ENCODE measurements at places on chromosomes 12 and 14.
A peak's percentile ranks its signal among the peaks of the same experiment; 100 is the strongest.

GRCh38 chr12:107461222-107461975, 224.2 kb upstream of the PWP1 start:
- no peak for DNase-seq

GRCh38 chr14:65101631-65102440, 481 bp downstream of the MAX start:
- peak; percentile 59 for DNase-seq

DNA sequence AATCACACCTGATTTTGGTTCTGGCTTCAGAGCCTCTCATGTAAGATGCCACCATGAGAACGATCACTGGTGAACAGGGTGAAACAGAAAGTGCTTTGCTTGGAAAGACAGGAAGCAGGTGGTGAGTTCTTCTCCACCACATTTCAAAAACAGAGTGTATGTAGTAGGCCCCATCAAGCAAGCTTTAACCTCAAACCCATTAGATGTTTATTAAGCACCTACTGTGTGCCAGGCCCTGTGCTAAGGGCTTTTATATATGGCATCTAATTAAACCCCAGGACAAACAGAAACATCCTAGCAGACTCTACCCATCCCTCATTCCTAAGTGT, 47.8 kb upstream of the MED13L start:
- DNase-seq: peak; percentile 23

DNA sequence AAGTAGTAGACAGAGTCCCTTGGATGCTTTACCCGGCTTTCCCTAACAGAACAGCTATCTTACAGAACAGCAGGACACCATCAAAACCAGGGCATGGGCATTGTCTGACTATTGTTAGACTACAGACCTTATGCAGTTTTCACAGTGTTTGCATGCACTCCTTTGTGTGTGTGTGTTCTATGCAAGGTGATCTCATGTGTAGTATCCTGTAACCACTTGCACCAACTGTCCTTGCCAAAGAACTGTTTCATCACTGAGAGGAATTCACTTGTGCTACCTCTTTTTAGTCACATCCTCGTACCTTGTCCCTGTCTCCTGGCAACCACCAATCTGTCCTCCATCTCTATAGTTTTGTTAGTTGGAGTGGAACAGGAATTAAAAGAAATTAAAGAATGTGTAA, 183.6 kb upstream of the PZP start:
- DNase-seq: no peak

DNA sequence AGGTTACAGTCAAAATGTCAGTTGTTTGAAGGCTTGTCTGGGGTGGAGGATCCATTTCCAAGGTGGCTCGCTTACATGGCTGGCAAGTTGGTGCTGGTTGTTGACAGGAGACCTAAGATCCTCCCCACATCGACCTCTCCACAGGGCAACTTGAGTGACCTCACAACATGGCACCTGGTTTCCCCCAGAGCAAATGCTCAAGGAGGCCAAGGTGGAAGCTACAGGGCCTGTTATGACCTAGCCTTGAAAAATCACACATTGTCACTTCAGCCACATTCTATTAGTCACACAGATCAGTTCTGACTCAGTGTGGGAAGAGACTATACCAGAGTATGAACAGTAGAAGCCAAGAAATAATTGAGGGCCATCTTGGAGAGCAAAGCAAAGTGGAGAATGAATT, 11.3 kb upstream of the GNG2 start:
- no peak for DNase-seq

DNA sequence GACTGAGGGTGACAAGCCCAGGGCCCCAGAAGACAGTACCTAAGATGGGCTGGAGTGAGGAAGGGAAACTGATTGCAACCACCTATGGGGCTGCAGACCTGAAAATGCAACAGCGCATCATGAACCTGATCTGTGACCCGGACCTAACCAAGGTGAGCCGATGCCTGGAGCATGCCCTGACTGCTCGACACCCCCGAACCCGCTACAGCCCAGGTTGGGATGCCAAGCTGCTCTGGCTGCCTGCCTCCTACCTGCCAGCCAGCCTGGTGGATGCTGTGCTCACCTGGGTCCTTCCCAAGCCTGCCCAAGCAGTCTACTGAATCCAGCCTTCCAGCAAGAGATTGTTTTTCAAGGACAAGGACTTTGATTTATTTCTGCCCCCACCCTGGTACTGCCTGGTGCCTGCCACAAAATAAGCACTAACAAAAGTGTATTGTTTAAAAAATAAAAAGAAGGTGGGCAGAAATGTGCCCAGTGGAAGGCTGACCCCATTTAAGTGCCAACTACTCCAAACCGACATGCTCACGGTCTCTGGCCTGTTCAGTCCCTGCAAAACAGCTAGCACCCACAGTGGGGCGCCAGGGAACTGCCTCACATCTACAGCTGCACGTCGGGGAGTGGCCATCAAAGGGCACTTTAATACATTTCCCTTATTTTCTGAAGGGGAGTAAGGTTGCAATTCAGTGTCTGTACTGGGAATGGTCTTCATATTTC, 4.2 kb downstream of the RDH5 start:
- peak; percentile 45 for DNase-seq

DNA sequence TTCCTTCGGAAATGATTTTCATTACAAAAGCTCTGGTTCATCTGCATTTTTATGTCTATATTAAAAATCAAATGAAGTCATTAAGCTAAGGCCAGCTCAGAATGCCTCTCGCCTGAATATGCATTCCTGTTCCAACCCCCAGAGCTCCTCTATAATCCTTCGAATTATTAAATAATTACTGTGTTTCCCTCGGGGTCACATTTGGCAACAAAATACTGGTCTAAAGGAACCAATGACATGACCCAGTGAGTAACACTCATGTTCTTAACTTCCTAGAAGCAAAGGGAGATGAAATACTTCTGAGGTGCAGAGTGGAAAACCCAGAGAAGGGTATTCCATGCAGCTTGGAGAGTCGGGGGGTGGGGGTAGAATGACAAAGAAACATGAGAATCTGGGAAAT, 68.3 kb downstream of the FOXN3 start:
- no peak for DNase-seq

GRCh38 chr12:12207746-12208145, 59.1 kb downstream of the LRP6 start:
- DNase-seq: no peak

GRCh38 chr12:104490850-104491249, 34.1 kb downstream of the CHST11 start:
- DNase-seq: no peak

GRCh38 chr12:65878540-65878939, 54.3 kb downstream of the HMGA2 start:
- DNase-seq: no peak

- DNase-seq: no peak
Measured at GRCh38 chr14:61420326-61420725, 98.9 kb downstream of the PRKCH start.

DNA sequence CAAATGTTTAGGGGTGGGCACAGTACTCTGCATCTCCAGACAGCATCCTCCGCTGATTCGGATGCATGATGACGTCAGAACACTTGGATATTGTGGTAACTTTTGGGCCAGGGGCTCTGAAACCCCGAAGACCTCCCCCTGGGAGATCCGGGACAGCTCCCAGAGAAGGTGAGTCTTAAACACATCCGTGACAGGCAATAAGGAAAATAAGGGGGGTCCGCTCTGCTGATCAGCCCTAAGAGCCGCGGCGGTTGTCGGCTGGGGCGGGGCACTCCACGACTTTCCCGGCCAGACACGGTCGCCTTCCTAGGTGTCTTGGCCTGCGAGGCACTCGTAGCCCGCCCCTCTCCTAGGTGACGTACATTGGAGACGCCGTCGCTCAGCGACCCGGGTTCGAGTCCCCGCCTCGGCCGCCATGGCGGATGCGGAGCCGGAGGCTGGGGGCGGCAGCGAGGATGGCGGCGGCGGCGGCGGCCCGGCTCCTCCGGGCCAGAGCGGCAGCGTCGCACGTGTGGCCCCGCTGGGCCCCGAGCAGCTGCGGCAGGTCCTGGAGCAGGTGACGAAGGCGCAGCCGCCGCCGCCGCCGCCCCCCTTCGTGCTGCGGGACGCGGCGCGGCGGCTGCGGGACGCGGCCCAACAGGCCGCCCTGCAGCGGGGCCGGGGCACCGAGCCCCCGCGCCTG, at the start of gene ZNF839:
Gene ZNF839 (plus strand): TSS at position 396 of the 682 bp plus-strand sequence. CDS start 20 bp downstream, at position 416.
- DNase-seq: peak; percentile 93

DNA sequence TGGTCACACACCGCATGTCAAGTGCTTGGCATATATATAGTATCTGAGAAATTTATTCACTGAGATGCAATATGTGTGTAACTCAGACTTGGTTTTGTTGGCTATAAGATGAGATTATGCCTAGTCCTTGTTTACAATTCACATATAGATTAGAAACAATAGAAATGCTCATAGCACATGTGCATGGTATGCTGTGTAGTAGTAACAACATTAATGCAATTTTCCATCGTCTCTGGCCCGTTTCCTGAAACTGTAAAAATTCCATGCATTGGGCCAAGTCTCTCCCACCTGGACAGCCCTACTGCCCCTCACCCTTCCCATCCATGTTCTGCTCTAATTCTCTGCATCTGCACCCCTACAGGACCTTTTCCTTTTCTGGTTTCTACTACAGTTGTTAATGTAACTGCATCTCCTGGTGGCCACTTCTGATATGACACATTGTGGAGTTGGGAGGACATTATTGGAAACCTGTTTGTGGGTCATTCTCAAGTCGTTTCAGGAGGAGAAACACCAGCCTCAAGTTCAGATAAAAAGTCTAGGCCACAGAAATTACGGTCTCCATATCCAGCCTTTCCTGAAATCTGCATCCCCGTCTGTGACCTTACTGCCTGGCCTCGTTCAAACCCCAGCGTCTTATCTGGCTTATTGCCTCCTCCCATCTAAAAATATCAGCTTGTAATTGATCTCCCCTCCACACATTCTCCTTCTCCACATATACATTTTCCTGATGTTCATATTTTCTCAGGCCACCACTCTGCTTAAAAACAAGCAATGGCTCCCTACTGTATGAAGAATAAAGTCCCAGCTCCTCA, 37.5 kb downstream of the EMP1 start:
- DNase-seq: peak; percentile 31
